Hepatocyte (in vitro differentiated cells): ENCODE measurements at places on chromosomes 2 and 18.

DNA sequence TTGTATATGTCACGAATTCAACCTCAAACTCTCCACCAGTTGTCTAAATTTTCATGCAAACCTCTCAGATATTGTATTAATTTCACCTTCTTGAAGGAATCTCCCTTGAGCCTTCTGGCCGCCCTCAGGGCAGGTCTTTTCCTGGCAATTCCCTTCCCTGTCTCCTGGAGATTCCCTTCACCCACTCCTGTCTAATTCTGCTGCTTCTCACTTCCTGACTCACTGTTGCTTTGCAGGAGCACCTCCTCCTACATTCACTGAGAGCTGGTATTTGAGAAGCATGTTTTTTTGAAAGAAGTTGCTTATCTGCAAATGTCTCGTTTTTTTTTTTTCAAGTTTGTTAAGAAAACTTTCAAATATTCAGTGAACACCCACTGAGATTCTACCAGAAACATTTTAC is 79.9 kb upstream of the OTOS start:
- DNase-seq = peak; percentile 46

DNA sequence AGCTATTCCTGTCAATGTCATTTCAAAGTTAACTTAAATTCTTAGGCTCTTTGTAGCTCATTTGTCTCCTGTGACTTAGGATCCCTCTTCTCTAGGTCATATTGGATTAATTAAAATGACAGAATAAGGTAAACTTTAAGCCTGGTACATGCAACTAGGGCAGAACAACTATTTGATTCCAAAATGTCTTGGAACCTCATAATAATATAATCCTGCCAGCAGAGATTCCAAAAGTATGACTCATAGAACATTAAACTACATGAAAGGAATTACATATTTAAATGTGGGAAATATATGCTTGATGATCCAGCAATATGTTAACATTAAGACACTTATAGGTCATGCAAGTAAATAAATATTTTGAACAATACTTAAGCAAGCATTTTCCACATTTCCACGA is 63.3 kb downstream of the COL3A1 start:
- DNase-seq = no peak

DNA sequence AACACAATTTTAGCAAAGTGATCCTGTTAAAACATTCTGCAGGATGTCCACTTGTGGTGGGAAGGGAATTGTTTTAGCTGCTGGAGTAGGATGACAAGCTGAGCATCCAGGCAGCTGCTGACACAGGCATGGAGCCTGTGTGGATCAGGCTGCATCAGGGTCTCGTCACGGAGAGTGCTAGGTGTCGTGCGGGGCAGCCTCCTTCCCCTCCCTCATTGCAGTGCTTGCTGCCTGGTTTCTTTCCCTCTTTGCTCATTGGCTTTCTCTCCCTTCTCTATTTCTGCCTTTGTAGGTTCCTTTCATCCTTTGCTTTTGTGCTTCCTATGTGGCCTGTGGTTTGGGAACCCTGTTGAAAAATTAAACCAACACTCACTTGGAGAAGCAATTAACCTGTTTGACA is 172.9 kb downstream of the TPGS2 start:
- DNase-seq = no peak

- no peak for DNase-seq
Measured at GRCh38 chr2:160989778-160990177, 170.4 kb upstream of the TANK start.

GRCh38 chr2:181466661-181467576 is 9.7 kb downstream of the ITGA4 start:
- peak; percentile 66 for DNase-seq
